NCI-H2227 treated with DMSO at 0.1 percent for 48 hours (cell line): ENCODE measurements at places on chromosomes 11 and 22.

DNA sequence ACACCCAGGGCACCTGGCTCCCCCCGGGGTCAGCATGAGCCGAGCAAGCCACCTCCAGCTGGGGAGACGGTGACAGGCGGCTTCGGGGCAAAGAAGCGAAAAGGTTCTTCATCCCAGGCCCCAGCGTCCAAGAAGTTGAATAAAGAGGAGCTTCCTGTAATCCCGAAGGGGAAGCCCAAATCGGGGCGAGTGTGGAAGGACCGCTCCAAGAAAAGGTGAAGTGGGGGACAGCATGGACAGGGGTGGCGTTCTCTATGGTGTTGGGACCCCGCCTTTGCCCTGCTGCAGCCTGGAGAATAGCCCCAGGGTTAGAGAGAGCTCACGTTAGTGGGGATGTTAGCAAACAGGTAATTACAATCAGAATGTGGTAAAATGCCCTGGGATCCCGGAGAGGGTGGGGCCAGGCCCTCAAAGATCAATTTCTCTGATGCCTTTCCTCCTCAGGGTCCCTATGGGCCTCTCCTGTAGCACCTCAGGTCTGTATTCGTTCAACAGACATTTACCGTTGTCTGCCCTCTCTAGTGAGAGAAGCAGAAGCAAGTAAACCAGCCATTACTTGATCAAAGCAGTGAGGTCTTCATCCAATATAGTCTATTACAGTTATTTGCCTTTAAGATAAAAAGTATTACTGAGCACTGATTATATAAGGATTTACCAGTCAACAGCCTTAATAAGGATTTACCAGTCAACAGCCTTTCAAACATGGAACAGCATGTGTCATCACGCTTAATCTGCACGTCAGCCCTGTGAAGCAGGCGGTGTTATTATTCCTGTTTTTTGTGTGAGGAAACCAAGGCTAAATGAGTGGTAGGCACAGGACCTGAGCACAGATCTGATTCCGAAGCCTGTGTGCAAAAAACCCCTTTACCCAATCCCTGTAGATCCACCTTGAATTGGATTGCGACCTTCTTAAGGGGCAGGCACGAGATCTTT, 1.0 kb downstream of the CCDC86 start:
- DNase-seq: no peak

GRCh38 chr11:88281317-88281712, 56.2 kb downstream of the CTSC start:
- DNase-seq: no peak

DNA sequence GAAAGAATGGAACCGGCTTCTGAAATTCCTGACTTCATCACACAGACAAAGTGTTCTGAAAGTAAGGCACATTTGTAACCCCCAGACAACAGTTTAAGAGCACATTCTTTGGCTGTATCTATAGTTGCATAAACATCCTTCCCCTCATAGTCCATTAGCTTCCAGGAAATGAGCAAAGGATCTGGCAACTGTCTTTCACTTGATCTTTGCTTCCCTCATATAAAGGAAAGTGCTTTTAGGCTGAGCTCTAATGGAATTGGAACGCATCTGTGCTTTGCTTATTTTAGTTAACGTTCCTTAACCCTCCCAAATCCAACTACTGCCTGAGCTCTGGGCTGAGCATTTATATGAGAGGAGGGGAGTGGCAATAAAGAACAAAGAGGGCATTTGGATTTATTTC, 76.9 kb upstream of the API5 start:
- DNase-seq: no peak

- DNase-seq: peak; percentile 70
These were observed 493.5 kb downstream of the DLG2 start for GRCh38 chr11:85133636-85134035.

DNA sequence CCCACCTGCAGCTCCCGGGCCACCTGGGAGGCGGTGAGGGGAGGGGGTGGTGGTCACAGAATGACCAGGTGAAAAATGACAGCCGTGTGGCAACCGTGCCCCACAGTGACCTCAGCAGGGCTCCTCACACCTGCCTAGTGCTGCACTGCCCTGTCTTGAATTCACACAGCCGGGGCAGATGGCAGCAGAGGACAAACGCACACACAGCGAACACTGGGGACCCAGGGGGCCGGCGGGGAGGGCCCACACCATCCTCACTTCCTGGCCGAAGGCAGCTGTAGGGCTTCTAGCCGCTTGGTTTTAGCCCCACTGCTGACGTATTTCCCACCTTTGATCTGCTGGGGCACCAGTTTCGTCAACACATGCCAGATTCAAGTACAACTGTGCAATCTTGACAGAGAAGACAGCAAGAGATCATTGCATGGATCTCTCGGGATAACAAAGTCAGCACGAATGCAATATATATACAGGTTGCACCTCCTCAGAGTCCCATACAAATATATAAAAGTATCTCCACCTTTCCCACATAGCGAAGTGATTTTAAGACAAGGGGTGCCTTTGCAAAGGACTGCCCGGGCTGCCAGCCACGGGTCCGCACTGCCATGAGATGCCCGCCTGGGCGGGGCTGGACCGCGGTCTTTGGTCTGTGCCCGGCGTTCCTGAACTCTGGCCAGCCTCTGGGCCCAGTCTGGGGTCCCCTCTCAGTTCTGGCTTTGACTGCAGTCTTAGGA, 26.9 kb downstream of the TRMU start:
- no peak for DNase-seq

GRCh38 chr11:123547180-123547579, 107.2 kb downstream of the SCN3B start:
- no peak for DNase-seq

DNA sequence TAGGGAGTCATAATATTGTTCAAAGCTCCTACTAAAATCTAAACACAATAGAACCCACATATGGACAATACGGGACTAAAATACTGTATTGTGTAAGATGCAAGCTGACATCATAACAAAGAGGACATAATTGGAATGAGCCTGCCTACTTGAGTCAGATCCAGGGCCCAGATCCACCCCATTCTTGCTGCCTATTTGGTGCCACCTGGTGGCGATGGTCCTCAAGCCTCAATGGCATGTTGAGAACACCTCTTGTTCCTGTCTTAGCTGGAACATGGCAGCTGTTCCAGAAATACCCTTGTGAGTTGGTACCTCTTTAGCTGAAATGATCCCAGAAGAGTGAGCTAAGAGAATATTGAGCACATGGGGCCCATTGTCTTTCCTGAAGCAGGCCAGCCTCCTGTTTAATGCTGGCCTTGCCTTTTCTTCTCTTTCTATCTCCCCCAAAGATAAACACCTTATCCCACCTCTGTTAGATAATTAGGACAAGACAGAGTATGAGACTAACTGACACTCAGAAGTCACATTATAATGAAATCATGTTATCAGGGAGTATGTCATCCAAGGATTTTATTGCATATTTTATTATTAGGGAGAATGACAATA, 680.9 kb upstream of the ANO5 start:
- peak; percentile 56 for DNase-seq

DNA sequence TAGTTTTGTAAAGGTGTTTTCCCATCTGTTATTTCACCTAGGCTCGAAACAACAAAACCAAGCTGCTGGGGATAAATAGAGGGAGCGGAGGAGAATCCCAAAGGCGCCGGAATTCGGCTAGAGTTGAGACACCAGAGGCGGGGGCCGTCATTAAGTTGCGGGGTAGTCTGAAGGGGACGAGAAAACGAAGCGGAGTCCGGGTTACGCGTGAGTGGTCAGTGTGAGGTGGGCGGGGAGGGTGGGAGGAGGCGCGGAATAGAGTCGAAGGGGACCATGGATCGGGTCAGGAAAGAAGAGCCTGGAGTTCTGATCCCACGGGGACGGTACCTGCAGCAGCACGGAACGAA, 361 bp downstream of the SRPRA start:
- no peak for DNase-seq

- DNase-seq: no peak
These were observed 1169.5 kb upstream of the CCDC90B start for GRCh38 chr11:84455691-84456090.

DNA sequence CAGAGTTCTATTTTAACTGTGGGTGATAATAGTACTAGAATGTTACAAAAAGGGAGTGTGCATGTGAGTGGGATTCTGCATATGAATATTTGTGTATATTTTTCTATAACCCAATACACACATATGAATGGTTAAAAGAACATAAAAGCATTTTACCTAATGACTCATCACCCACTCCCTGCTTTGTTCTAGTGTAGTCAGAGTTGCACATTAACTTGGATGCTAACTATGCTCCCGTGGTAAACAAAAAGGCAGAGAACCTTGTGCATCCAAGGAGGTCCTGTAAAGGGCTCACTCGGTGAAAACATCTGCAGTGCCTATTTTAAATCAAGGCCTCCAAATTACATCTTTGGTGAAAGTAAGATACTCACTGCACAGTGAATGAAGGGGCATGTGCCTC, 1289.4 kb downstream of the LRRC4C start:
- no peak for DNase-seq

DNA sequence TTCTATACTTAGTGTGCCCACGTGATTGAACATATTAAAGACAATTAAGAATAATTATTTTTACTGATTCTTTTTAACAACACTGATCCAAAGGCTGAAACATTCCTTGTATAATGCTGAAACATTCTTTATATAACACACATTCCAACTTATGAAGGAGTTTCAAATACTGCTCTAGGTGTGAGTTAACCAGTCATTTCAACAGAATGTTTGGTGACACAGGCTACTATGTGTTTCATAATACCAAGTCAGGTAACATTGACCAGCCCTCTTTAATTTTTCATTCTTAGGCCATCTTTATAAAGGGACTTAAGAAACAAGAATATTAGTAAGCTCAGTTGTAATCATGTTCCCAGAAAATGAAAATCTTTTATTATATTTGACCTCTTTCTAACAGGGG, 136.6 kb downstream of the ELP4 start:
- DNase-seq: no peak

GRCh38 chr11:57310630-57311086, 14.1 kb downstream of the TNKS1BP1 start:
- peak; percentile 37 for DNase-seq

- DNase-seq: no peak
These were observed 473.5 kb downstream of the MIAT start for GRCh38 chr22:27130906-27131305.

GRCh38 chr22:45488764-45489370, 13.8 kb upstream of the FBLN1 start:
- DNase-seq: no peak

- DNase-seq: no peak
These were observed 48.4 kb downstream of the SFI1 start for GRCh38 chr22:31544481-31545480.

- no peak for DNase-seq
These were observed 9.3 kb upstream of the GLB1L3 start for GRCh38 chr11:134266841-134267251.

DNA sequence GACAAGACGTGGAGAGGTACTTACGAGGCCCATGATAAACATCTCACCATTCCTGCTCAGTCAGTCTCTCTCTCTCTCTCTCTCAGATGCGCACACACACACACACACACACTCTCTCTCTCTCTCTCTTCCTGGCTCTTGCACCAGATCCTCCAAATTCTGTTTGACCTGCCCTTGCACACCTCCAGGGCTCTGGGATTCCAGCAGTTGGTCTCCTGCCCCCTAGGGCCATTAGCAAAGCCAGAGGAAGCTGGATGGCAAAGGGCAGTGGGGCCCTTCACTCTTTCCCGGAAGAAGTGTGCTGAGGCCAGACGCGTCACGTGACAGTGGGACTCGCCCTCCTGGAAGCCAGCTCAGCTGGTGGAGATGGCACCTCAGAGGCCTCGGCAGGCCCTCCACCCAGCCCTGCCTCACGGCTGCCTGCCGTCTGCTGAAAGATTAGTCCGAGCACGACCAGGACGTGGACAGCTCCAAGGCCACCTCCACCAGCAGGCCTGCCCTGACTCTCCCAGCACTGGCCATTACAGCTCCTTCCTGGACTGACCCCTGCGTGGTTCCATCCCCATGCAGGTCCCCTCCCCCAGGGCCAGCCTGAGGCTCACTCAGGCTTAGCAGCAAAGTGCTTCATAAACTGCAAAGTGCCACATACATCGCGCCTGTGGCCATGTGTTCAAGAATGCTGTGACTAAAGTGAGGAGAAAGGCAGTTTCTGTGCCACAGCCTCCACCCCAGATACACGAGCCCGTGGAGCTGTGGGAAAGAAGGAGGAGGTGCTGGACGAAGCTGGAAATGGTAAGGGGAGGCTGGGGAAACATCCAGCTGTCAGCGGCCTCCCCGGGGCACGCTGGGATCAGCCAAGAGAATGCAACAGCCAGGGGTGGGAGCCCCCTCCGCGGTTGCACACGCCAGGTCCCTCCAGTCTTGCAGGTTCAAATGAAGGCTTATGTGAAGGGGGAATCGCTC, 3.7 kb downstream of the PDGFB start:
- DNase-seq: no peak

DNA sequence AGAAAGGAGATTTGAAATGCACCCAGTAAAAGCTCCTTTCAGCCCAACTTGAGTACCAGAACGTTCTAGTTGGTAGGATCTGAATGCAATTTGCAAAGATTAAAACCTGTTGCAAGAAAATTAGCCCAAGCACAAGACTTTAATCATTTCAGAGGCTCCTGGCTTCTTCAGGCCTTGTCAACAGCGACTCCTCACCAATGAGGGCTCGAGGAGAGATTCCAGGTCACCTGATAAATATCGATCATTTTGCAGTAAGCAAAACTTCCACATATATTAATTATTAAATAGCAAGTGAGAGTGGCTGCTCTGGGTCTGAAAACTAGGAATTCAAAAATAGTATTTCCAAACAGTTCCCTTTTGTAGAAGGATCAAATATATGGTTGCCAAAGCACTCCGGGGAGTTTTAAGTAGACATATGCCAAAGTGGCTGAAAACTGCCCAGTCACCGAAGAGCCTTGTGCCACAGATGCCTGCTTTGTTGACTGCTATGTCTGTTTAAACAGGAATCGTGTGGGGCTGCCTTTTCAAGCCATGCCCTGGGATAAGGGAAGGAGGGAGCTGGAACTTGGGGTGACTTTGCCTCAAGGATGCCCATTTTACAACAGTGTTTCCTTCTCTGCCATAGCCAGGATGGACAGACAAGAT, 64.0 kb downstream of the CSNK2A3 start:
- no peak for DNase-seq

DNA sequence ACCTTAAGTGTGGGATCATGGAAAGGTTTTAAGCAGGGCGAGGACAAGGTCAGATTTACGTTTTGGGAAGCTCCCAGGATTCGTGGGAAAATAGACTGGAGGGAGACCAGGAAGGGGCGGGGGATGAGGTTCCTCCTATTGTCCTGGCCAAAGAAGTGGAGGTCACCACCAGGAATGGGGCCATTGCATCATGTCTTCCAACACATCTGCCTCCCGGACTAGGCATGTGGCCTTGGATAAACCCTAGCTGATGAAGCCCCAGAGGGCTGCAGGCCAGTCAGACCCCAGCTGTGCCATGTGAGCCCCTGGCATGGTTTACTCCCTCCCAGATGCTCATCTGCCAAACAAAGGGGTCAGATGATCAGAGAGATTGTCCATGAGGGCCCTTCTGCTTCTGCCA, 11.5 kb upstream of the YWHAH start:
- DNase-seq: no peak

GRCh38 chr22:38474003-38474607, 6.2 kb downstream of the KDELR3 start:
- DNase-seq: no peak
